ENCODE measurements at places on chromosomes 3 and 15.

DNA sequence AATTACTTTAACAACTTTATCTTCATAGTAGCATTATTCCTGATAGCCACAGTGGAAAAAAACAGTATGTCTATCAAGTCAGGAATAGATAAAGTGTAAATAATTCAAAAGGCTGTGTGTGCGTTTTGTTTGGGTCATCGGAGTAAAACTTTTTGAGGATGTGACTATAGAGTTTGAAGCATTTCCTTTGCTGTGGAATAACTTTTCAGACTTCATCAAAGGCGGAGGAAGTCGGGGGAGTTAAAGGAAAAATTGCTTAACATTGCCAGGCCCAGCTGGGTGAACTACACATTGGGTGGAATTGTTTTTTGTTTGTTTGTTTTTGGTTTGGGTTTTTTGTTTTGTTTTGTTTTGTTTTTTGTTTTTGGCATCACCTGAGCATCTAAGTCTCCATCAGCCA is 70.4 kb upstream of the CRTC3 start:
- no peak for DNase-seq

GRCh38 chr3:132469326-132469725 is 52.0 kb downstream of the DNAJC13 start:
- DNase-seq, result no peak

- no peak for DNase-seq
Observed at GRCh38 chr3:181076558-181076957, 87.0 kb upstream of the DNAJC19 start.

DNA sequence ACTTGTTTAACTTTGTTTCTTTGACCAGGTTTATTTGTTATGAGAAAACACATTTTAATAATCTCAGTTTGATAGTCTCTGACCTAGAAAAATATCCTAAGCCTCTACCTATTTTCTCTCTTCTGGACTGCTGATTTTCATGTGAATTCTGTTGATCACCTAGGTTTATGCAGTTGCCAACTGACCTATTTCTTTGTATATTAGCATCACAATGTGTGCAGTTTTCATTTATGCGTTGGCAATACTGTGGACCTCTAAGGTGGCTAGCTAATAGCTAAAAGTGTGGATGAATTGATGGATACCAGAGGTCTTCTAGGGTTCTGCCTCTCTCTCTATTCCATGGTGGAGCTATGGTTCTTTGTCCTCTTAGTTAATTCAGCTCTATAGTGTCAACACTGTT is 72.1 kb downstream of the LRRC49 start:
- DNase-seq, result no peak

GRCh38 chr15:87817553-87817952 is 439.0 kb downstream of the NTRK3 start:
- no peak for DNase-seq

DNA sequence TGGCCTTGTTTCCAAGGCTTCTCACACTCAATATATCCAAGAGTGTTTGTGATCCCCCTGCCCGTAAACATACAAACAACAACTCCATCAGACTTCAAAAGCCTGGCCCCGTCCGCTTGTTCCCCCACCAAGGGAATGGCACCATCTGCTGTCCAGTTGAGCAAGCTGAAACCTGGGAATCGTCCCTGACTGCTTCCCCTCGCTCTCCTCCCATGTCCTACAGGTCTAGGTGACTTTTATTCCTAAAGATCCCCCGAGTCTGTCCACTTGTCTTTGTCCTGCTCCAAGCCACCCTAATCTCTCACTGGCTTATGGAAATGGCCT is 27.9 kb upstream of the FAM174B start:
- no peak for DNase-seq

DNA sequence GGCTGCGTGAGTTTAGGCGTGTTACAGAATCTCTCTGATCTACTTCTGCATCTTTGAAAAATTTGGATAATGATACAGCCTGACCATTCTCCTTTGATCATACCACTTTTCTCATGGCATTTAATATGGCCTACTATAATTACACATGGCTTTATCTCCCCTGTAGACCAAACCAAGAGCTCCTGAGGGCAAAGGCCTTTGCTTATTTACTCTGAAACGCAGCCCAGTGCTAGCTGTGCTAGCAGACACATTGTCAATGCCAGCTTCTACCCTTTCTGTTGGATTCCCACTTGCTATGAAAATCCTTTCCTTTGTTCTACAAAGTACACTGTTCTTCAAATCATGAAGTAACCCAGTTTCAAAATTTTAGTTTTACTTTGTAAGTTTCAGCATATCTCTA is 16.5 kb upstream of the VGLL4 start:
- DNase-seq, result no peak

DNA sequence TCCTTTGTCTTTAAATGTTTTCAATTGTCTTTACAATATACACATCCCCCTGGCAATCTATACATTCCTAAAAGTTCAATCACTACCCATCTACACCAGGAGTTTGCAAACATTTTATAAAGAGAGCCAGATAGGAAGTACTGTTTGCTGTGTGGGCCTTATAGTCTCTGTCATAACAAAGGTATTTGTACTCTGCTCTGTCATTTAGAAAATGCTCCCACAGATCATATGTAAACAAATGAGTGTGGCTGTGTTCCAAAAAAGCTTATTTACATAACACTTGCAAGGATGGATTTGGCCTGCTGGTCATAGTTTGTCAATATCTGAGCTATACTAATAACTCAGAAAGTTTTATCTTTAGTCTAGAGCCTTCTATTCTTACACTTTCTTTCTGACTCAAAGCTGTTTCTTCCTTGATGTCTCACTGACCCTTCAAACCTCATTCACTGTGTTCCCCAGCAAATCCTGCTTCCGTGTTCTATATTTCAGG is 511.9 kb downstream of the GBE1 start:
- DNase-seq, result no peak

DNA sequence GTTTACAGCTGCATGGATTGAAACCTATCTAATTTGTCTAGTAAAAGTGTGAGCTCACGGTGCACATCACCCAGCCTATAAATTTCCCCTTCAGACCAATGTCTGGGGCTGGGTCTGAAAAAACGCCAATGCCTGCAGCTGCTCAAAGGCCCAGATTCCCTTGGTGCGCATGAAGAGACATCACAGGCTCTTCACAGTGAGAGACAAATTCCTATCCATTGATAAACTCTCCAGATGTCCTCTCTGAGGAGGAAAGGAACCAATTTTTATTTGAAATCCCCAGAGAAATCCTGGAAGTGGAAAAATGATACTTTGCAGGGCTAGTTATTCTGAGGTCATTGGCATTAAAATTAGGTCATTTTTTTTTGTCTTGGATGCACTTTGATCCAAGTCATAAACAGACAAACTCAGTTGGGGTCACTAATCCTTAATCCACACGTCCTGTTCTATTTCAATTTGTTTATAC is 360.5 kb downstream of the EPHA3 start:
- no peak for DNase-seq

- no peak for DNase-seq
Observed at GRCh38 chr3:134409041-134409440, 34.8 kb upstream of the AMOTL2 start.
